Glutamatergic neuron (in vitro differentiated cells): ENCODE measurements at places on chromosomes 5 and 9.

- DNase-seq: no peak
These were observed 361.4 kb upstream of the RPS23 start for GRCh38 chr5:82639393-82640144.

GRCh38 chr9:126788046-126788445, 16.8 kb upstream of the ZBTB43 start:
- no peak for DNase-seq

DNA sequence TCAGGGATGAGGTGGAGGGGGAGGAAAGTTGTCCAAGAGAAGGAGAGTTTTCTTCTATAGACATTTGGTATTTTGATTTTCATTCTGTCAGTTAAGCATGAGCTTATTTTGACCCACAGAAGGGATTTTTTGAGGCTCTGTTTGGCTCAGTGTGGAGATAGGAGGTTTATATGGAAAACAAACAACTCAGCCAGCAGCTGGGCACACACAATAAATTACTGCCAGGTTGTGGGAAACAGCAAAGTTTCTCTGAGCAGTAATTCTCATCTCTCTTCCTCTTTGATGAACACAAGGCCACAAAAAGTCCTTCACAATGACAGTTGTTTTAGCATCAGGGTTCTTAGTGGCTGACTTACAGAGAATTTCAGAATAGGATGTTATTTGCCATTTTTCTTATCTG, 486.1 kb downstream of the KDM4C start:
- DNase-seq: no peak

- no peak for DNase-seq
These were observed 16.4 kb downstream of the CSF1R start for GRCh38 chr5:150069672-150070627.

DNA sequence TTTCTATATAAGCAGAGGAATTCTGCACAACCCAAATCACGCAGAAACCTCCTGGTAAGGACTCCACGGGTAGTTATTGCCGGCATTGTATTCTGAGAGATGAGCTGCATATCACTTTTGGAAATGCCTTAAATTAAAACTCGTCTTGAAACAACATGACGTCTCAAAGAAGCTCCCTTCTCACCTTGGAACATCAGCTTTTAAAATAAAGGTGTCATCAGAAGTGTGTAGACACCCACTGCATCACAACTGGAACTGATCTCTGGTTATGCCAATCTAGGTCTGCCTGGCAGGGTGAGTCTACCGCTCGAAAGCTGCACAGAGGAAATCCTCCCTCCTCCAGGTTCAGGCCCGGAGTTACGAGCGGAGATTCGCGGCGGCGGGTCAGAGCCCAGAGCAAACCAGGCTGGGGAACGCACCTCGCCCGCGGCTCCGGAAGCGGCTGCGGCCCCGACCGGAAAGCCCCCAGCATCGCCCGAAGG, 974 bp upstream of the SLC12A2 start:
- DNase-seq: no peak

GRCh38 chr5:425714-426113, 17.3 kb upstream of the EXOC3 start:
- DNase-seq: no peak

GRCh38 chr5:87081016-87081415, 186.7 kb upstream of the RASA1 start:
- DNase-seq: no peak

DNA sequence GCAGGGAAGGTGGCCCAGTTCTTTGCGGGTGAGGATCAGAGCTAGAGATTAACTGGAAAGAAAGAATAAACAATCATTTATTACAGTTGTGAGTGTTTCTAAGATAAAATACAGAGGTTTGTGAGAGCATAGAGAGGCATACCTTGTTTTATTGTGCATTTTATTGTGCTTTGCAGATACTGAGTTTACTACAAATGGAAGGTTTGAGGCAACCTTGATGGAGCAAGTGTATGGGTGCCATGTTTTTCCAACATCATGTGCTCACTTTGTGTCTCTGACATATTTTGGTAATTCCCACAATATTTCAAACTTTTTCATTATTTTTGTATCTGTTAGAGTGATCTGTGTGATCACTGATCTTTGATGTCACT, 715 bp upstream of the C5orf34 start:
- no peak for DNase-seq

- peak; percentile 41 for DNase-seq
These were observed 11.4 kb downstream of the MTAP start for GRCh38 chr9:21813575-21814473.

- no peak for DNase-seq
These were observed 592.2 kb downstream of the ANXA1 start for GRCh38 chr9:73743826-73744225.

DNA sequence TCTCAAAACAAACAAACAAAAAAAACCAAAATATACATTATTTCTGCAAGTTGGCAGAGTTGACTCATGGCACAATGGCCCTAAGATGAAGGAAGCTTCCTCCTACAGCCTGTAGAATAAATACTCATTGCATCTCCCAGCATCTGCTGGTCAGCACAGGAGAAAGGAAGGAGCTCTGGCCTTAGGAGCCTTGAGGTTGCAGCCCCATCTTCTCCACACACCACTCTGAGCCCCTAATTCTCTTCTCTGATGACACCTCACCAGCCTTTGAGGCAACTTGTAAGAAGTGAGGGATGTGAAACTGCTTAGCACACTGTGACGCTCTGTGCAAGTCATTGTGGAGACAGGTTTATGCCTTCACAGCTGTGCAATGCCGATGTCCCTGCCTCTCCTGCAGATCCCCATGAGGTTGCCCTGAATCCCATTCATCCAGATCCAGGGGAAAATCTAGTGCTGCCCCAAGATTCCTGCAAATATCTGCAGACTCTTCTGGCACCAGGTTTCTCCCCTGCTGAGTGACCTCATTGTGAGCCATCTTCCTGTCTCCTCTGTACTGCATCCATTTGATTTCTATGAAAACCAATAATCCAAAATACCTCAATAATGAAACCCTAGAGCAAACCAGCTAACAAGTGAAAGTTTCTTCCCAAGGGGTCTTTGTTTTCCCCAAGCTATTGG, 65.3 kb upstream of the TGFBR1 start:
- no peak for DNase-seq

DNA sequence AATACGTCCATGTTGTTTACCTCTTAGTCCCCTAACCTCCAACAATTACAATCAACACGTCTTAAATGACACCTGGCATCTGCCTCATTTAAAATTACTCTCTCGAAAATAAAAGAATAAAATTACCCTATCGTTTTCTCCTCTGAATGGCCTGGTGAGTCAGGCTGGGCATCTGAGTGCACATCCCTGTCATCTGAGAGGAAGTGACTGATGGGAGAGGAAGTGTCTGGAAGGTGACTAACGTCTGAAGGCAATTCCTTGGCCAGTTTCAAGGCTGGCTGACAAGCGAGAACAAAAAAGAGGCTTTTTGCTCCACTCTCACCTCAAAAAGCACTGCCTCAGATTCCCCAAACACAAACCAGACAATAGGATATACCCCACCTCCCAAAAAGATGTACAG, 57.7 kb downstream of the MAPKAP1 start:
- DNase-seq: no peak

DNA sequence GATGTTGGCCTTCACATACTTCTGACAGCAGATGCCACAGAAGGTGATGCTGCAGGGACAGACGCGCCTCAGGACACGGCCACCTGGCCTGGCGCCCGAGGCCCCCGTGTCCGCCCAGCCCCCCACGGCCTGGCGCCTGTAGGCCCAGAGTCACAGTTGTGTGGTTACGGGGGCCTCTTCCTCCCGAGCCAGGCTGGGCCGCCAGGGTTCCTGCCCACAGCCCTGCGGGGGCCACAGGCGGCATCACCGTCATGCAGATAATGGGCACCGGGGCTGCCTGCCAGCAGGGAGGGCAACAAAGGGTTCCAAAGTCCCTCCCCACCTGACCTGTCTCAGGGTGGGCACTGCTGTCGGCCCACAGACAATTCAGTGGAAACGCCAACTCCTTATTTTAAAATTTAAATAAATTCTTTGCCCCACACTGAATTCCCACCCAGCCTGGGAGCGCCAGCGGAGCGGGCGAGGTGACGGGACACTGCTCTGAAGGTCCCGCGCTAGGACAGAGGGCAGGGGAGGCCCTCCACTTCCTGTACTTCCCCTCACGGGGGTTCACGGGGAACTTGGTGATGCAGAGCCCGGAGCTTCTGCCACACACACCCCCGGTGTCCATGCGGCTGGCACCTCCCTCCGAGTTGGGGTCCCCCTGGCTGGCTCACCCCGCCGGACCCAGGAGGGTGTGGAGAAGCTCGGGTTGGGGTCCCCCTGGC, 40.6 kb downstream of the EXOC3 start:
- no peak for DNase-seq

- no peak for DNase-seq
These were observed 26.3 kb upstream of the CRHBP start for GRCh38 chr5:76926329-76927105.

GRCh38 chr5:67434466-67434865, 237.9 kb upstream of the CD180 start:
- no peak for DNase-seq

- DNase-seq: no peak
These were observed 4.5 kb downstream of the SPARC start for GRCh38 chr5:151682240-151682639.

GRCh38 chr5:157322581-157322980, 56.7 kb downstream of the CYFIP2 start:
- no peak for DNase-seq

- DNase-seq: no peak
These were observed 116.4 kb downstream of the SV2C start for GRCh38 chr5:76199336-76200318.

- no peak for DNase-seq
These were observed 100.2 kb downstream of the INSYN2B start for GRCh38 chr5:169880012-169880663.

GRCh38 chr5:151470439-151470838, 23.0 kb downstream of the SLC36A1 start:
- no peak for DNase-seq

DNA sequence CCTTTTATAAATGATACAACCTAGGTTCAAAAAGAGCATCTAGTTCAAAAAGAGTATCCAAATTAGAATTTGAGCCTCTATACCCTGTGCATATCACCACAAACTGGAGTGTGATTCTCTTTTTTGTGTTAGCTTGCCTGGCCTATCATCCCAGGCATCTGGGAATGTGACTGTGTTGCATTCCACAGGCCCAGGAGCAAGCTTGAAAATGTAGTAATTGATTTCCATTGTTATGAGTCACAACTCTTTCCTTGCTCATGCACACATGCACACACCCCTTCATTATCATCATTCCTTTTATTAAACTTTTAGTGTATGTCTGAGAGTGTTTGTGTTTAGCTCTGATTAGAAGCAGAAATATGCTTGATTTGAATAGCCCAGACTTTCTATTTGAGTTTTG, 75.2 kb downstream of the FCHO2 start:
- no peak for DNase-seq

DNA sequence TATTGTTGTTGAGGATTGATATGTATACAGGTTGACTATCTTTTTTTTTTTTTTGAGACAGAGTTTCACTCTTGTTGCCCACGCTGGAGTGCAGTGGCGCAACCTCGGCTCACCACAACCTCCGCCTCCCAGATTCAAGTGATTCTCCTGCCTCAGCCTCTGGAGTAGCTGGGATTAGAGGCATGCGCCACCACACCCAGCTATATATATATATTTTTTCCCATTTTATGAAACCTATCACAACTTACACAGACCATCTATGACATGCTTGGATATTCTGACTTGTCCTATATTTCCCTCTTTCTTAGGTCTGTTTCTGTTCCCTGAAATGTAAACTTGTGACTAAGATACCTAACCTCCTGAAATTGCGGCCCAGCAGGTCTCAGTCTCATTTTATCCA, 5.0 kb downstream of the CD14 start:
- no peak for DNase-seq

DNA sequence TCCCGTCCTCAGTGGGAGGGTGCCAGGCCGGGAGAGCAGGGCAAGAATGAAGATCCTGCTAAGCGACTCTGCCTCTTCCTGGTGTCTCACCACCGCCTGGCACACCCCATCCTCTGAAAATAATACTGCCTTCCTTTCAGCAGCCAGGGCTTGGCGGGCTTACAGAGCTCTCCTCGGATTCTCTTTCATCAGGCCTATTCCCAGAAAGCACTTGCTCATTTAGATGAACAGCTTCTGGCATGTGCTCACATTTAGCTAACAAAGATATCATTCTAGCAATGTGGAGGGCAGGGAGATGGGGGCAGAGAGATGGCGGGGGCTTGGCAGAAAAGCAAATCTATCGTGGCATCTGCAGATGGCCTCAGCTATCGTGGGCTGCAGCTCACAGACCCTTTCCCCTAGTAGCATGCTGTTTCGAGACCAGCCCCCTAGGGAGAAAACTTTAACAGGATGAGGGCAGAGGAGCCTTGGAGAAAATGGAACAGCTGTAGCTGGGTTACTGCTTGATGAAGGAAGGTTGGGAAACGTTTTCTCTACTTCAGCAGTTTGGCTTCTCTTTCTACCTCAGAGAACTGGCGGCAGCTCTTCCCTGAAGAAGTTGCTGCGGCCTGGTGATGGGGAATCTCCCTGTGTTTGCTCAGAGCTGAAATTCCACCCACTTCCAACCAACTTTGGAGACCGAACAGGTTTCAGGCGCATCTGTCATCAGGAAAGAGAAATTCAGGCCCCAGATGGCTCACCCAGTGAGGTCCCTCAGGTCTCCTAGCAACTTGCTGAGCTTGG, 102.1 kb downstream of the TMEM174 start:
- no peak for DNase-seq

GRCh38 chr9:73269430-73270101, 117.9 kb downstream of the ANXA1 start:
- no peak for DNase-seq

GRCh38 chr5:3225201-3225960, 370.3 kb upstream of the IRX1 start:
- DNase-seq: no peak

GRCh38 chr5:137730336-137730735, 5.6 kb downstream of the KLHL3 start:
- DNase-seq: no peak

- peak; percentile 20 for DNase-seq
These were observed 455.1 kb upstream of the ZNF608 start for GRCh38 chr5:125201446-125202052.

DNA sequence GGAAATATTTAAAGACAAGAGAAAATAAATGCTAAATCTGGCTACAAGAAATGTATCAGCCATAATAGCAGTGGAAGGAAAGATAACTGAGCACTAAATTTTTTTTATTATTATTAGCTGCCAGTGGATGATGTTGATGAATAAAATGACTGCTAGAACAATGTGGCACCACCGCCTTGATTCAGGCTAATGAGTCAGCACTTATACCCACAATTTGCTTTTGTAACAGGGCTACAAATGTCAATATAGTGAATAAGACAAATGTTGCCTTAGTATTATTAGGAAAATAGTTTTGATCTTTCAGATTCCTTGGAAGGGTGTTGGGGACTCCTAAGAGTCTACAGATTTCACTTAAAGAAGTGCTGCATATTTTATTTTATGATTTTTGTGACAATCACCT, 555.2 kb upstream of the GRAMD2B start:
- DNase-seq: no peak

- DNase-seq: no peak
These were observed 19.9 kb upstream of the CDH6 start for GRCh38 chr5:31173614-31174013.

DNA sequence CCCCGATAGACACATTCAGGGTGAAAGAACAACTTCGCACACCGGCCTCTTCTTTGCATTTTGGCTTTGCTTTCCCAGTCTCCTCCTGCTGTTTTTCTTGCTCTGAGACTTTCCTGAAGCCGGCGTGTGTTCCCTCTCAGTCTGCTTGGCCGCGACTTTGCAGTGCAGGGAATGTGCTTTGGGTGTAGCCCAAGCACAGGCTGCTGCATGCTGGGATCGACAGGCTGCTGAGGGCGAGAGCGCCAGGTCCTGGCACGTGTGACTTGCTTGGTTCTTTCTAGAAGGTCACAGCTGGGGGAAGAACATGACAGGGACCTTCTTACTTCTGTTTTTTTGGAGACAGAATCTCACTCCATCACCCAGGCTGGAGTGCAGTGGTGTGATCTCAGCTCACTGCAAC, 40.6 kb downstream of the TENT4A start:
- DNase-seq: peak; percentile 5
